ENCODE measurements at places on chromosomes 13 and 19.

GRCh38 chr19:17623224-17623935 is 64.8 kb downstream of the UNC13A start:
- no peak for DNase-seq

GRCh38 chr19:49297403-49297802 is 27.6 kb downstream of the SLC6A16 start:
- DNase-seq, result no peak

- DNase-seq, result no peak
These were observed 16.3 kb downstream of the S1PR2 start for GRCh38 chr19:10214784-10215183.

GRCh38 chr13:80524447-80525215 is 183.7 kb upstream of the SPRY2 start:
- no peak for DNase-seq

- no peak for DNase-seq
These were observed 70.8 kb upstream of the NFIC start for GRCh38 chr19:3295581-3295980.

GRCh38 chr13:112776354-112776753 is 86.5 kb downstream of the ATP11A start:
- DNase-seq, result no peak

- DNase-seq, result no peak
These were observed 3.9 kb upstream of the SSBP4 start for GRCh38 chr19:18415178-18415867.

GRCh38 chr13:109180905-109181425 is 551.6 kb downstream of the MYO16 start:
- DNase-seq, result no peak

GRCh38 chr13:92842145-92842544 is 384.5 kb upstream of the GPC6 start:
- no peak for DNase-seq

GRCh38 chr19:12047868-12048267 is 4.9 kb downstream of the ZNF878 start:
- no peak for DNase-seq

GRCh38 chr19:38251564-38252051 is 4.6 kb downstream of the PPP1R14A start:
- DNase-seq, result no peak

DNA sequence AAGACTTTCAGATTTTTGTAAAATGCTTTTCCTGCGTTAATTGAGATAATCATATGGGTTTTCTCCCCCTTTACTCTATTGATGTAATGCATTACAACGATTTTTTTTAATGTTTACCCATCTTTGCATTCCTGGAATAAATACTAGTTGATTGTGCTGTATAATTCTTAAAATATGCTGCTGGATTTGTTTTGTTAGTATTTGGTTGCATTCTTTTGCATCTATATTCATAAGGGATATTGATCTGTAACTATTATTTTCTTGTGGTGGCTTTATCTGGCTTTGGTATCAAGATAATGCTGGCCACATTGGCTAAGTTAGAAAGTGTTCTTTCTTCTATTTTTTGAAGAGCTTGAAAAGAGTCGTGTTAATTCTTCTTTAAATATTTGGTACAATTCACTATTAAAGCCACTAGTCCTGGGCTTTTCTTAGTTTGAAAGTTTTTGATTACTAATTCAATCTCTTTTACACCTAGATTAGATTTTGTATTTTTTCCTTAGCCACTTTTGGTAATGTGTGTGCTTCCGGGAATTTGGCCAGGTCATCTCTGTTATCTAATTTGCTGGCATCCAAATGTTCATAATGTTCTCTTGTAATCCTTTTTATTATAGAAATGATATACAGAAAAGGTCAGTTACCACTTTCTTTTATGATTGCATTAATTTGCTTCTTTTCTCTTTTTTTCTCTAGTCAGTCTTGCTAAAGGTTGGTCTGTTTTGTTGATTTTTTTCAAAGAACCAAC is 29.8 kb downstream of the KL start:
- DNase-seq, result no peak

GRCh38 chr13:111623208-111623607 is 302.8 kb downstream of the TEX29 start:
- no peak for DNase-seq

GRCh38 chr13:41332829-41333228 is 21.8 kb downstream of the NAA16 start:
- DNase-seq, result no peak

- no peak for DNase-seq
These were observed at the start of gene TMEM190 for GRCh38 chr19:55376241-55376933. Gene TMEM190 (plus strand): TSS chr19:55376826. CDS start chr19:55376854, 28 bp downstream.

DNA sequence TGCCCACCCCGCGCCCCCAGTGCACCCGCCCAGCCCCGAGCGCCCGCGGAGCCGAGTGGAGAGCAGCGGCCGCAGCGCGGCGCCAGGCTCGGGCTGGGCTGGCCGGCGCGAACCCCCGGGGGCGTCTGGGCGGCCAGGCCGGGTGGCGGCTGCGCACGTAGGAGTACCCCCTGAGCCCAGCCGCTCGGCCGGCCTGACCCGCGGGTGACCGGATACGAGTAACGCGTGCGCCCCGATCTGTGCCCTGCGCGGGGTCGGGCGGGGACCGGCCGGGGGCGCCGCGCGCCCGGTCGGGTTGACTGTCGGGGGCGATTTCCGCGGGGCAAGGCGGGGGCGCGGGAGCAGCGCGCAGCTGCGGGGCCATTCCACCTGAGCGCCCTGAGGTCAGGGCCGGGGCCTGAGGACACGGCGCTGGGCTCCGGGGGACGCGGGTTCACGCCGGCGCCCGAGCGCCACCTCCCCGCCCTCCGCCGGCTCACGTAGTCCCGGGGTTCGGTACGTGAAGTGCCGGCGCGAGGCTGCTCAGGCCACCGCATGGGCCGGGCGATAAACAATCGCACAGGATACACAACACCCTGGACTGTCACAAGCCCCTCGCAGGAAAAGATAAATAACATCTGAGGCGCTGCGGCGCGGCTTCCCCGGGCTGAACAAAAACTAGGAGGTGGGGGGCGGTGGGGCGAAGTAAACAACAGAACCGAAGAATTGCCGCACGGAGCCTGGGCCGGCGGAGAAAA is 37.6 kb upstream of the FLT1 start:
- DNase-seq, result no peak

GRCh38 chr13:110826861-110827672 is 87.8 kb downstream of the ANKRD10 start:
- DNase-seq, result no peak

- no peak for DNase-seq
These were observed 320.1 kb upstream of the SLC10A2 start for GRCh38 chr13:103386341-103386740.

GRCh38 chr13:42893214-42893671 is 98.8 kb downstream of the EPSTI1 start:
- DNase-seq, result no peak

GRCh38 chr13:21528616-21529015 is 69.5 kb upstream of the ZDHHC20 start:
- no peak for DNase-seq

DNA sequence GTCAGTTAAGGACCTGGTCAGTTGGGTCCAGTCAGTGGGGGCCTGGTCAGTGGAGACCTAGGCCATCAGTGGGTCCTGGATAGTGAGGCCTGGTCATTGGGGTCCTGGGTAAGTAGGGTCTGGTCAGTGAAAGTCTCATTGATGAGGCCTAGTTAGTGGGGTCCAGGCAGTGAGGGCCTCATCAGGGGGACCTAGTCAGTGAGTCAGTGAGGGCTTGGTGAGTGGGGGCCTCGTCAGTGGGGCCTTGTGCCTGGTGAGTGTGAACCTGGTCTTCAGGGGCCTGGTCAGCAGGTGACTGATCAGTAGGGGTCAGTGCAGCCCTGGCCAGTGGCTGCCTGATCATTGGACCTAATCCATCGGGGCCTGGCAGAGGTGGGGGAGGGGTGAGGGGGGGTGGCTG is 42.6 kb upstream of the TPM4 start:
- DNase-seq, result no peak

- DNase-seq, result no peak
These were observed 180.0 kb downstream of the USP12 start for GRCh38 chr13:26991508-26992181.

DNA sequence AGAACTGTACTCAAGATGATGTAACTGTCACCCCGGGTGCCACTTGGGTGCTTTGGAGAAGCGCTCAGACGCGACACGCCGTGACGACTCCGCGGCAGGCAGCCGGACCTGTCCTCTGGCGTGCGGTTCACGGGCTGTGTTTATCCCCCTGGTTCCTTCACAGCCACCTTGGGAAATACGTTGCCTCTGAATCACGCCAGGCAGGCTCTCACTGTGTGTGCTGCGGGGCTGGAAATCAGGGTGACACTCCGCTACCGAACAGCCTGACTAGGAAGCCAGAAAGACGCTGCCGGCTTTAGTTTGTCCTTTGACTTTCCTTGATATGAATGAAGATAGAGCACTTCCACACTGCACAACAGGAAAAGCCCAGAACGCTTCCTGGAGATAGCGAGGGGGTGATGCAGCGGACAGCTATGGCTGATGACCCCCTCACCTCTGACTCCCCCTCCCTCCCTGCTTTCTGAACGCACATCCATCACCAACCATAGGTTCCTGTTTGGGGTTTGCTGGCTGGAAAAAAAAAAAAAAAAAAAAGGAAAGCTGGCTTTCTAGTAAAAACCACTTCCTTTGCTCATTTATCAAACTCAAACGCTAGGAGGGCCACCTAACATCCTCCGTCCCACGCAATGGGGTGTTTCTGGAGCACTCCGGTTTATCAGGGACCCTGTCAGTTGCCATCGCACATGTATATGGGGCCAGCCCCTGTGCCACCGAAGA is 3.7 kb upstream of the GP6 start:
- DNase-seq, result no peak

GRCh38 chr13:108437496-108437895 is 168.0 kb downstream of the TNFSF13B start:
- DNase-seq, result no peak

DNA sequence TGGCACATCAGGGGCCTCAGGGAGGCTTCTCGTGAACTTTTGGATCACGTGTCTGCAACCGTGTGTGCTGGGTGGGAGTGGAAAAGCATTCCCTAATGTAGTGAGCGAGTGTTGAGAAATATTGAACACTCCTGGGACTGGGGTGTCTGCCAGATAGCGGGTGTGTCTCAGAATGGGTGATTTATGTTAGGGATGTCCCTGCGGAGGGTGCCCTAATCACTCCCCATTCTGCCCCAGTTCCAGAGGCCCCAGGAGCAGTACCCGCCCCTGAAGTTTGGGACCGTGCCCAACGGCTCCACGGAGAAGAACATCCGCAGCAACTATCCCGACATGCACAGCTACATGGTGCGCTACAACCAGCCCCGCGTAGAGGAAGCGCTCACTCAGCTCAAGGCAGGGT is 24.2 kb upstream of the GRWD1 start:
- DNase-seq, result no peak
